T47D (cell line): ENCODE measurements at places on chromosomes 6 and 20.

DNA sequence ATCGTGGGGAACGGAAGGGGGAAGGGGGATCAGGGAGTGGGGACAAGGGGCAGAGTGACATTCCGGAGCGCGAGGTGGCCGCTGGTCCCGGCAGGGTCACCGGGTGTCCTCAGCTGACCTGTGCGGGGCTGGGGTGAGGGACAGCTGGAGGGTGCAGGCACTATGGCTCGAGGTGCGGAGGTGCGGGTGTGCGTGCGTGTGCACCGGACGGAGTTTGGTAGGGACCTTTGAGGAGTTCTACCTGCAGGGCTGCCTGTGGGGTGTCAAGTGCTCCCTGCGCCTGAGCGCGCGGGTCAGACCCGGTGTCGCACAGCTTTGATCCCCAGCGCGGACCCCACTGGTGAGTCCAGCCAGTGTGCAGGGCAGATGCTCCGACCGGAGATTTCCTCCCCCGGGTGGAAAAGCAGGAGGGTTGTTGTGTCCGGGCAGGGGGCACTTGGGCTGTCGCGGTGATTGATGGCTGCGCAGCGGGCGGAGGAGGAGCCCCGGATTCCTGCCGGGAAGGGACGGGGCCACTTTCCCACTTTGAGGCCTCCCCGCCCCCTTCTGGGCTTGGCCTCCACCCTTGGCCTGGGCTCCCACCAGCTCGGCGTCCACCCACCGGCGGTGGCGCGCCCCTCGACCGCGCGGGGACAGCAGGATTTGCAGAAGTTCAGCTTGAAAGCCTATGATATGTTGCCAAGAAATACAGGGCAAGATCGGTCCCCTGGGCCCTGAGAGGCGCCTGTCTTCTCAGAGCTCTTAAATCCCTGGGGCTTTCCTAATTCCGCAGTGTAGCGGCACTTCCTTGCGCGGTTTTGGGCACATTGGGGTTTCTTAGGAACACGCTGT lies 658 bp downstream of the RIN2 start:
- DNase-seq: peak; percentile 34

- DNase-seq: no peak
Measured at GRCh38 chr20:54681869-54682268, 206.5 kb downstream of the DOK5 start.

- DNase-seq: no peak
Measured at GRCh38 chr6:158686791-158687381, 37.0 kb downstream of the SYTL3 start.

- DNase-seq: peak; percentile 83
Measured at GRCh38 chr6:113596387-113597230, 260.5 kb upstream of the MARCKS start.

- DNase-seq: no peak
Measured at GRCh38 chr6:55713436-55713835, 134.4 kb upstream of the HMGCLL1 start.

DNA sequence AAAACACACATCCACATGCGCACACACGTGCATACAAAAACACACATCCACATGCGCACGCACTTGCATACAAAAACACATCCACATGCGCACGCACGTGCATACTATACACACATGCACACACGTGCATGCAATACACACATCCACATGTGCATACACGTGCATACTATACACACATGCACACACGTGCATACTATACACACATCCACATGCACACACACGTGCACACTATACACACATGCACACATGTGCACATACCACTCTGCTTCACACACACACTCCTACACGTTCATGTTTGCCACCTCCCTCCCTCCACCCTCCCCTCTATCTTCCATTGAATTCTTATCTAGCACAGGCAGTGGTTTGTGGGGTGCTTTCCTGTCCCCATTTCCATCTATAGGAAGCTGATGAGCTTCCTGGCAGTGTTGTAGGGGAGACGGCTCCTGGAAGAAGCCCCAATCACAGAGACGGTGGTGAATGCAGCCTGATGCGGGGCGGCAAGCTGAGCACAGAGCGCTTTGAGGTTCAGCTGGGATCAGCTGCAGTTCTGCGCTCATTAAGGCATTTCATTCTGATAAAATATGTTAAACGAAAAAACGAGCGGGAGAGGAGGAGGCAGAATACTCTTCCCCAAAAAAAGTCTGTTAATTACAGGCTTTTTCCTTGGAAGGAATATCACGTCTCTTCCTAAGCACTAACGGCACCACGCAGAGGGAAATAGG lies 287.7 kb downstream of the TAF4 start:
- DNase-seq: no peak

- no peak for DNase-seq
Measured at GRCh38 chr6:30554962-30555815, 1.1 kb downstream of the GNL1 start.

DNA sequence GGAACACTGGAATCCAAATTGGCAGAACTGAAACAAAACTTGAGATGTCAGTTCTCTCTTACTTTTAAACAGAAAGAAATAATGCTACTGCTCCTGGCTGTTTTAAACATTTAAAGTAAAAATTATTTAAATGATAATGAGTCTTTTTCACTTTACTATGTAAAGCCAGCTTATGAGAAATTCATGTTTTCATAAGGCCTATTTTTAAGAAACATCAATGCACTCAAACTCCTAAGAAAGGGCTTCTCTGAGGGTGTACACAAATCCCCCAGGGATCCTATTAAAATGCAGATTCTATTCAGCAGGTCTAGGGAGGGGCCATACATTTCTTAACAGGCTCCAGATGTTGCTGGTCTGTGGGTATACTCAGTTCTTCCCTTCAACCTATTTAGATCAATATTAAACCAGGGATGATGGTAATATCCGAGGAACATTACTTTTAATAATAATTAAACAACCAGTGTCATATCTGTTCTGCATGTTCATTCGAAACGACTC lies 2.3 kb downstream of the FERMT1 start:
- DNase-seq: no peak

DNA sequence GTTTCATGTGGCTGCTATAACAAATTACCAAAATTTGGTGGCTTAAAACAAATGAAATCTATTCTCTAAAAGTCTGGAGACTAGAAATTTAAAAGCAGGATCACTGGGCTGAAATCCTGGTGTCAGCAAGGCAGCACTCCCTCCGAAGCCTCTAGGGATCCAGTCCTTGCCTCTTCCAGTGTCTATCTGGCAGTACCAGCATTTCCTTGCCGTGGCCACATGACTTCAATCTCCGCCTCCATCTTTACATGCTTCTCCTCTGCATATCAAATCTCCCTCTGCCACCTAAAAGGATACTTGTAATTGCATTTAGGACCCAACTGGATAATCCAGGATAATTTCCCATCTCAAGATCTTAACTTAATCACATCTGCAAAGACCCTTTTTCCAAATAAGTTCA lies 30.2 kb downstream of the ARHGAP18 start:
- DNase-seq: no peak

DNA sequence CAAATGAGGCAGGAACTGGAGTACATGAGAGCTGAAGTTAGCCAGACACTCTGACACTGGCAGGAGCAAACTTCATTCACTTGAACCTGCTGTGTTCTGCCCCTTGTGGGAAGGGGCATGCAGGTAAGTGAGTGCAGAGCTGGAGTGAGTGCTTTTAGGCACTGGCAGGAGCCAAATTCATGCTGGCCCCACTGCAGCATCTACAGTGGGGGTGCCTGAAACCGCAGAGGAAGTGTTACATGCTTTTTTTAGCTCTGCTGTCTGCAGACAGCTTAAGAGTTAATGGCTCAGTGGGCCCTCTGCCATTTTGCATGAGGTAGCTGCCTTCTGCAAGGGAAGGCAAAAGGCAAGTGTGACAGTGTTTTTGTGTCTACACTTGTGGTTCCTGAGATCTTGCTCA lies 167.9 kb upstream of the SYNCRIP start:
- DNase-seq: no peak

GRCh38 chr6:36735110-36736071 lies 37.8 kb downstream of the RAB44 start:
- DNase-seq: peak; percentile 23

- no peak for DNase-seq
Measured at GRCh38 chr6:76703786-76704185, 631.3 kb upstream of the IMPG1 start.

DNA sequence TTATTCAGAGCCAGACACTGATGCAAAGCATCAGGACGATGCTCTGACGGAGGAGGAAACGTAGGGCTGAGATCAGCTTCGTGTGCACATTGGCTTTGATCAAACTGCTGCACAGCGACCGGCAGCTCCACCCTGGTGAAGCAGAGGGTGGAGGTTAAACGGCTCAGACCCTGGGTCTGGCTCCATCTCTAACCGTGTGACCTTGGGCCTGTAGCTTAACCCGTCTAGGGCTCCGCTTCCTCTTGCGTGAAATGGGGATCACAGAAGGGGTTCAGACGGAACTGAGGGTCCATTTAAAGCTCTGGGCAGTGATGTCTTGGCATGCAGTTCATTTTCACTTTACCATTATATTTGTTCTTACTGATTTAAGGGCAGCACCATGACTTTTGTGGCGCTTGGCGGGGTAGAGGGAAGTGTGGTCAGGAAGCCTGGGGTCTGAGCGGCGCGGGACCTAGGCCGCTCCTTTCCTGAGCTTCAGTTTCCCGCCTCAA lies 644 bp downstream of the RBL1 start:
- no peak for DNase-seq

GRCh38 chr6:141165002-141165665 lies 967.6 kb upstream of the GJE1 start:
- DNase-seq: no peak

GRCh38 chr6:47992809-47993208 lies 118.2 kb downstream of the PTCHD4 start:
- DNase-seq: no peak

DNA sequence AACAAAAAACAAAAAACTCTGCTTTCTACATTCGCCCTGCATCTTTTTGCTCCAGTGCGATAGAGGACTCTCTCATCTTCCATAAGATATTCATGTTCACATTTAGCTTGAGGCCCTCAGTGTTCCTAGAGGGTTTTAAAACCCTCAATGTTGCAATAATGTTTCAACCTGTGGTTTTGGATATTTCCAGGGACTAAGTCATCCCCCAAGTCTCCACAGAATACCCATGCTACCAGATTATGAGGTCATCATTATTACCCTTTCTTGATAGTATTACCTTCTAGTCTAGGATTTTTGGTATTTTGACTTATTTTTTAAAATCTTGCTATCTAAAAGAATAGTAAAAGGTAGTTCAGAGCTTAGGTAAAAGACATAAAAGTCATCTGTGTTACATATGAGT lies 480.5 kb upstream of the ID4 start:
- DNase-seq: no peak

DNA sequence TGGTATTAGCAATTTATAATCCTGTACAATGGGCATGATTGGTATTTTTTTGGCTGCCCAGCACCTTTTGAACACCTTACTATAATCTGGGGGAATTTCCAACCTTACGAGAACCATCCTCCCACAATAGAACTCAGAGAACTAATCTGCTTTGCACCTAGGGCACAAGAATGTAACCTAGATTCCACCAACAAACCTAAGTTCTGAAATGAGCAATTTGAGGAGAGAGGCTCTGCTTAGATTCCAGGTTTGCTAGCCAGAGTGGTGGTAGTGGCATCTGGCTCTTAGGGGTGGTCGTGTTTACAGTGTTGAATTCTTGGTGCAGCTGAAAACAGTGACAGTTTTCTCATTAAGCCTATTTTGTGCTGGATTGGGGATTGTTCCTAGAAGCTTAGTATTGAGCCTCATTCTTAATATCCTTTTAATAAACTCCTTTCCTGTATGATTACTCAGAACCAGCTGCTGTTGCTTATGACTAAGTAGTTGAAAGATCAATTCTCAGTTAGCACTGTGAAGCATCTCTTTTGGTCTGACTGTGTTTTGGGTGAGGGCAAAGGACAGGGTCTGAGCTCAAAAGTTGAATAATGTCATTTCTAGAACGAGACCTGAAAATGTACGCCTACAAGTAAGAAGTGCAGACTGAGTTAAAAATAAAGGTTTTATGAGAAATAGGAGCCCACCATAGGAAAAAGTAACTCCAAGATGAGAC lies 385.6 kb downstream of the CDKAL1 start:
- no peak for DNase-seq

GRCh38 chr6:81241126-81242041 lies 511.1 kb downstream of the TENT5A start:
- no peak for DNase-seq
